ENCODE measurements at places on chromosomes 2 and 18. TPM values are rescaled to one million over a fixed set of nuclear protein-coding genes. Genes with fewer than 3 reads are reported as not detected.

DNA sequence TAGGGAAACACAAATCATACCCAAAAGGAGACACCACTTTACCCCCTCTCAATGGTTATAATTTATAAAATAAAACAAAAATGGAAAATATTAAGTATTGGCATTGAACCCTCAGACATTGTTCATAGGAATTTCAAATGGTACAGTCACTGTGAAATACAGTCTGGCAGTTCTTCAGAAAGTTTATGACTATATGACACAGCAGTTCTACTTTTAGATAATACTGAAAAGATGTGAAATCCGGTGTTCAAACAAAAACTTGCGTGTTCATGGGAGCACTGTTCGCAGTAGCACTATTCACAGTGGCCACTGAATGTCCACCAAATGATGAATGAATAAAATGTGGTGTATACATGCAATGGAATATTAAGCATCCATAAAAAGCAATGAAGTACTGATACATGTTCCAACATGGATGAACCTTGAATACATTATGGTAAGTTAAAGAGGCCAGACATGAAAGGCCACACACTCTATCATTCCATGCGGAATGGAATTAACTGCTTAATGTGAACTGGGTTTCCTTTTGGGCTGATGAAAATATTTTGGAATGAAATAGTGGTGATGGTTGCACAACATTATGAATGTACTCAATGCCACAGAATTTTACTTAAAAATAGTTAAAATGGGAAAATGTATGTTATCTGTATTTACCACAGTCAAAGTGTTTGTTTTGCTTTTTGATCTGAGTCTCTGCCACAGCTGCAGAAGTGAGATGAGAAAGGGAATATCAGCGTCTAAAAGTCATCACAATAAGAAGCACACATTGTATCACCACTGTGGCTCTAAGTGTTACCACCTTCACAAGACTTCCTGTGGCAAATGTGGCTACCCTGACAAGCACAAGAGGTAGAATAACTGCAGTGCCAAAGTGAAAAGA, 864.6 kb downstream of the SUCLG1 start:
- no peak for DNase-seq

- no peak for DNase-seq
Measured at GRCh38 chr2:190318514-190318913, 1.1 kb downstream of the HIBCH start.

GRCh38 chr18:70428439-70428838, 139.6 kb downstream of the SOCS6 start:
- DNase-seq, result no peak

DNA sequence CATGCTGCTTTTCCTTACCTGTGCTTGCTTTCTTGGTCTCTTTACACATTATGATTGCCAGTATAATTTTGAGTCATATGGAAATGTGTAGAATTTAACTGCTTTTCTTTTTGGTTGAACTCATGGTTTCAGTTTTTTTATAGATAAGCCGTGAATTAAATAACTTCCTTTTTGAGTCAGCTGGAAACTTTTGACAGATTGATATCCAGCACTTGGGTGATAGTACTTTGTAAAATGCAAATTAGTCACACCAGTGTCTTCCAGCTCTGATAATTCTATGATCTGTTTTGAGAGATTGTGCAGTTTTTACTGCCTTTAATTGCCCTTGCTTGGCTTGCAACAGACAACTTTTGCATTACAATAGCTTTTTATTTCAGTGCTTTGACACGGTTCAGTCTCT, 86.4 kb downstream of the NCOA1 start:
- DNase-seq, result peak; percentile 64

DNA sequence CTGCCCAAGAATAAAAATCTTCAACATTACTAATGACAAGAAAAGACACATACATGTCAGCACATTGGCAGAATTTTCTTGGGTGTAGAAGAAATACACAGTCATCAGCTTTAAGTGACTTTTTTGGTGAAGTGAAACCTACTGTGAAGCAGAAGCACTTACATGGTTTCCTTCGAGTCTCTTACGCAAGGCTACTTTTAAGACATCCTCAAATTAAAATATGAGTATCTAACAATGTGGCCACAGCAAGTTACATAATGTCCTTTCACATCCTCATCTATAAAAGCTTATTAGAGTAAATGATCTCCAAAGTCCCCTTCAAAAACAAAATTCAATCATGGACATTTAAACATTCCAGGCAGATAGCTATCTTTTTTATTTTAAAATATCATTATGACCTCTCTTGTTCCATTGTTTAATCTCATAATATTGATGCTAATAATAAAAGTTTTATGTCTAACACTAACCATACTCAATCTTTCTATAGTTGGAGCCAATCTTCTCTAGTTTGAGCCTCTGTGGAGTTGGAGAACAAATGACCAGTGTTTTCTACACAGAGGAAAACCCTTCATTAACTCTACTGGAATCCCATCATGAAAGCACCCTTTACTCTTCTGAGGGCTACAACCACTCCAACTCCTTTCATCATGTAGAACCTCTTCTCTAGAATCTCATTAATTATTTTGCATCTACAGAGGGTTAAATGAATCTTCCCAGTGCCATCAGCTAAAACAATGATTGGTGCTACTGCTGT, 182.2 kb upstream of the ZFP36L2 start:
- DNase-seq, result no peak

GRCh38 chr2:75146606-75147332, 52.6 kb downstream of the TACR1 start:
- peak; percentile 20 for DNase-seq

GRCh38 chr2:13821255-13821880, 811.1 kb upstream of the LRATD1 start:
- no peak for DNase-seq

- peak; percentile 34 for DNase-seq
Measured at GRCh38 chr2:105641389-105641811, 103.3 kb upstream of the NCK2 start.

DNA sequence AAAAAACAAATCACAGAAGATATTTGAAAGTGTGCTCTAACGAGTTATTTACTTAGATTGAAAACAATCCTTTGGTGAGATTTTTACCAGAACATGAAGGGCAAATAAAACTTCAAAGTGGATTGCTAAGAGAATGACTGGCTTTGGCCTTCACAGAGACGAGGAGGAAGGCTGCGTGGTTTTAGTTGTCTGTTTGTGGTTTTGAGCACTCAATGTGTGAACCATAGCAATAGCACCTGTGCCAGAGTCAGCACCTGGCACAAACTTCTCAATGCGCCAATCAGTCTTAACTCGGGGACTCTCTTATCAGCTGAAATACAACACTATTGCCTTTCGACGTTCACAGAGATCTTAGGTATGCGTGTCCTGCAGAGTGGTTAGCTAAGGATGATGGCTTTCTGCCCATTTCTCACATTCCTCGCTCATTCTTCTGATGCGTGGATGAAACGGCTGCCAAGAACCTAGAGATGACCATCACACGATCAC, 70.0 kb downstream of the MBP start:
- DNase-seq, result peak; percentile 91

DNA sequence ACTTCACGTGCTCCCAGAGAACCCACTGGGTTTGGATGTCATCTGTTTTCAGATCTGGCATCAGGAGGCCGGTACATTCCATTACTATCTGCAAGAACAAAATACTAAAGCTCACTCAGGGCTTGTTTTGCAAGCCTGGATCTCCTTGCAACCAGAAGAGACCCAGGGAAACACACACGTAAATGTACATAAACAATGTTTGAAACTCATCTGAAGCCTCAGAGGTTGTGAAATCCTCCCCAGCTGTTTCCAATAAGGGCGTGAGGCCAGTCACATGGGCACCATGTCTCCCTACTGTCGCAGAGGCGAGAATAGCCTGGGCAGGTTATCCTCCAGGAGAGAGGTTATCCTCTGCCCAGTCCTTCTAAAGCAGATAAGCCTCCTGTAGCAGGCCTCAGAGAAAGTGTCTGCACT, 186.9 kb downstream of the GFPT1 start:
- no peak for DNase-seq

DNA sequence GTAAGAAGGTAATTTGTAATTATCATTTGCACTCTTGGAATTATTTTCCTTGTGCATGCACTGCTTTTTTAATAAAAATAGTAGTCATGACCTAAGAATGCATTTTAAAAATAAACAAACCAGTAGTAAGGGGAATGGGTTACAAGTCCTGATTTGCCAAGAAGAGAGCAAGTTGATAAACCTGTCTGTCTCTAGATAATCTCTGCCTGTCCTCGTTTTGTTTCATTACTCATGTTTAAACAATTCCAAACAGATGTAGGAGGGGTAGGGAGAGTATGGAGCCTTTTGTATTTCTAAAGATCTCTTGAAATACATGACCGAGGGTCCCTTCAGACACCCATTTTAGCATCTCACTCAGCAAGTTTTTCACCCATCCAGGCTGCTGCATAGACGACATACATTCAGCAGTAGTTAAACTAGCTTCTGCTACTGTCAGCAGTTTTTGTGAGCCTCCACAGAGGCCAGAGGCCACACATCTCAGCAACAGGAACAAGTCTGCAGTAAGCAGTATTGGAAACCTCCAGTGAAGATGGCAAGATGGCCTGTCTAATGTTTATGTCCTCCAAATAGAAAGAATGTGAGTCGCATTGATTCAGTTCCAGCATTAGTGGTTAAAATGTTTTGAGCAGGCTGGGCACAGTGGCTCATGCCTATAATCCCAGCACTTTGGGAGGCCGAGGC, 2.3 kb upstream of the EXOC6B start:
- no peak for DNase-seq

DNA sequence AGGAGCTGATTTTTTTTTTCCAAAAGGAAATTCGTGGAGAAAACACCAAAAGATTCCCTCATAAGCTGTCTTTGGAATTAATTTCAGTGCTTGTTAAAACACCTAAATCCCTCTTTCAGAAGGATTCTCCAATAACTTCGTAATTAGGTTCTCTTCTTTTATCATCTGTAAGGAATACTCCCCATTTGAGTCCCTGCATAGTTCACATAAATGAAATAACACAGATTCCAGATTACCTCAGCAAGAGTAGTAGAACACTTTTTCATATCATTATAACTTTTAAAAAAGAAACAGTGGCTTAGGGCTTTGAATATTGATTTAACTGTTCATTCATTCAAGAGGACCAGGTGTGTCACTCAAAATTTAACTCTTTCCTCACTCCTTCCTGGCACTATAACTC, 55.5 kb downstream of the ARHGAP28 start:
- no peak for DNase-seq

GRCh38 chr2:98453083-98453482, 8.4 kb downstream of the INPP4A start:
- peak; percentile 45 for DNase-seq

GRCh38 chr2:105645938-105646773, 98.6 kb upstream of the NCK2 start:
- DNase-seq, result peak; percentile 15

DNA sequence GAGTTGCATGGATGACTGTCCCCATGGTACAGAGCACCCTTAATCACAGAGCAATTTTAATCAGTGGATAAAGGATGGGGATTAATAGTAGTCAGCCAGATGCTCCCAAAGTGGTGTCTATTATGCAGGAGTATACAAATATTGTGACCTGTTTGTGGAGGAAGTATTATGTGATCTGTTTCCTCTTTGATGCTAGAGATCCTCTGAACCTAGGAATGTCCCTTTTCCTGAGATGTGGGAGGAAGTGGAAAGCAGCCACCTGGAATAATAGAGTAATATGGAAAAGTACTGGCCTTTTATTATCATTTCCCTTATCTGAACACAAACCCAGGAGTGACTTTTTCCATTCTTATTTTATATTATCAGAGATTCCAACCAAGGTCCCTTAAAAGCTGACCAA, 94.2 kb upstream of the EFEMP1 start:
- no peak for DNase-seq

DNA sequence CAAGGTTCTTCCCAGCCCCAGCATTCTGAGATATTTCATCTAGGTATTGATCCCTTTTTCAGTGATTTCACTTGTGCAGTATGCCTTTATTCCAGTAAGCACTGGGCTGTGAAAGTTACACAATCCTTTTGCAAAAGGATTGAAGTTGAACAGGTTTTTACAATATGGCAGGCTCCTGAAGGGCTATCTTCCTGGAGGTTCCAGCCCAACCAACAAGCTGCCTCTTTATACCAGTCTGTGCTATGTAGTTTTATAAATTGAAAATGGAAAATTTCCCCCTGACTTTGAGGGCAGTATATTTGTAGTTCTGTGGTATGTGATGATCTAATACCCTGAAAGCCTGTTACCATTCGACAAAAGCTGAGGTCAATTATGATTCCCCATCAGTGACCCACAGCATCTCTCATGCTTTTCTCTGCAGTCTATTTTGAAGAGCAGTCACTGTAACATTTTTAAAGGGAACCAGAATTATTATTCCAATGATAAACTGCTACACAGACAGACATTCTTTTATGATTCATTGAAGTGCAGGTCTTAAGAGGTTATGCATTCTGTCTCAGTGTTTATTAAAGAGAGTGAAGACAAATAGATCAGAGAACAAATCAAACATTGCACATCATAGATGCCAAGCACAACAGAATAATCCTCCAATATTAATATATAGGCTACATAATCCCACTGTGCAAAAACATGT, 35.2 kb upstream of the STPG4 start:
- no peak for DNase-seq

DNA sequence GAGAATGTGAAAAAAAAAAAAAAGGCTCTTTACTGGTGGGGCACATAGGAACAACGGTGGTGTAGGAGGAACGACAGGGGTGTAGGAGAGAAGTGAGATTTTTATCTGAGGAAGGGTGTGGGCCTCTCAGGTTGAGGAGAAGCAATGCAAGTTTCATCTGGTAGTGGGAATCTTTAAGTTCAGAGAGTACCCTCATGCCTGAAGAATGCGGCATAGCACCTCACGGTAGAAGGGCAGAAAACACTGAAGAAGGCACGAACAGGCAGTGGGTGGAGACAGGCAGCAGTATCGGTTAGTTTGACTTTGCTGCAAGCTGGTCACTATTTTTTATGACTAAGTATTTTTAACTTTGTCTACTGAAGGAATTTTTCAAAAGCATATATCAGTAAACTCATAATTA, 52.2 kb upstream of the TSPYL6 start:
- DNase-seq, result no peak

GRCh38 chr2:236688157-236688556, 118.5 kb downstream of the ACKR3 start:
- no peak for DNase-seq

DNA sequence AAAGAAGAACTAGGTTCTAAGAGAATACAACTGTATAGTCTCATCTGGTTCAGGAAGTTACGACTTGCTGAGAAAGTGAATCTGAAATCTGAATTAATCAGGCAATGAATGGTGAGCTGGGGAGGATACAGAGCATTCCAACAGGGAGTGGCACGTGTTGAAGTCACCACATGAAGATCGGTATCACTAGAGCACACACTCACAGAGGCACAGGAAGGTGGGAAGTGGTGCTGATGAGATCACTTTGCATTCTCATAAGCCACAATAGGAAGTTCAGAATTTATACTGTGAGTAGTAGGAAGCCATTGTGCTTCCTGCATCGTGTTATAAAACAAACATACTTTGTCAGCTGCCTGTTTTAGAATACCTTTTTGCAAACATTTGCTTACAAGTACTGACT, 615.0 kb upstream of the DDX18 start:
- no peak for DNase-seq

- DNase-seq, result no peak
Measured at GRCh38 chr2:105422801-105423200, 23.9 kb upstream of the FHL2 start.

CDH20 gene
- total RNA-seq, result not detected

HOXD8 gene
- total RNA-seq, result not detected

TMEM178A gene
- not detected for total RNA-seq

SIX3 gene
- not detected for total RNA-seq

DNAH6 gene
- 0.23 TPM for total RNA-seq

LONRF2 gene
- 0.23 TPM for total RNA-seq

MROH2A gene
- not detected for total RNA-seq

Data from activated CD4-positive, alpha-beta T cell treated with anti-CD3 and anti-CD28 coated beads, Interleukin-2, amount 10 ng/mL, durations not matched to agents 24 days and 14 days (primary cell).